GM19239 (cell line): ENCODE measurements at places on chromosomes 5 and 9.

GRCh38 chr5:54848581-54848980 lies 136.8 kb downstream of the ESM1 start:
- DNase-seq, result no peak

DNA sequence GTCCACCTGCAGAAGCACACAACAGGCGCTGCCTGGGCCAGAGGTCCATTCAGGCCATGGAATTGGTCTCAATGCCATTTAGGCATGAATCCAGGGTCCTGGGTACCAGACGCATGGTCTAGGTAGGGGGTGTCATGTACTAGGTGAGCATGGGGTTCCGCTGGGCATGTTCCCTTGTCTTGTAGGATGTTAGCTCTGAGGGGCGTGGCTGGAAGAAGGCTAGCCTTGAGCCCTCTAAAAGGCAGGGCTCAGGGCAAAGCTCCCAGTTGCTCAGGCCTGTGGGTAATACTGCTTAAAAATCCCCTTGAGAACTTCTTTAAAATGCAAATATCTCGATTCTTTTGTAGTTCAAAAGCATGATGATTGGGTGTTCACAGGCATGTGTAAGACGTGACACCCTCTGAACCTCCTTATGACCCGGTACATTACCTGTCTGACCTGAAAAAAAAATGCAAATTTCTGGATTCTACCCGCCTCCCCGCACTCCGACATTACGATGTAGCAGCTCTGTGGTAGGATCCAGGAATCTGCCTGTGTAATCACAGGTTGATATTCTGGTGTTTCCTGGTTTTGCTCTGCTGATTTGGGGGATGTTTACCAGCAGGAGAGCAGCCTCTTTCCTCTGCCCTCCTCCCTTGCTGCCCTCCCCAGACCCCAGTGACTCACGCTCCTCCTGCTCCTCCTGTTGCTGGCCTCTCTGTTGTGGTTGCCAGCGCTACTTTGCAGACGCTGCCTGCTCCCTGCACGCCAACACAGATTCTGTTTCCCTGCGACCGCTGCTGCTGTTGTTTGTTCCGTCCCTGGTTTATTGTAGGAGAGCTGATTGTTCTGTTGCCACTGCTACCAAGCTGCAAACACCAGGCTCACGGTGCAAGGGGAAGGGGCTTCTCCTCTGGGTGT lies 5.7 kb downstream of the TMC1 start:
- DNase-seq, result peak; percentile 10

GRCh38 chr9:26802921-26803320 lies 89.7 kb downstream of the CAAP1 start:
- no peak for DNase-seq

DNA sequence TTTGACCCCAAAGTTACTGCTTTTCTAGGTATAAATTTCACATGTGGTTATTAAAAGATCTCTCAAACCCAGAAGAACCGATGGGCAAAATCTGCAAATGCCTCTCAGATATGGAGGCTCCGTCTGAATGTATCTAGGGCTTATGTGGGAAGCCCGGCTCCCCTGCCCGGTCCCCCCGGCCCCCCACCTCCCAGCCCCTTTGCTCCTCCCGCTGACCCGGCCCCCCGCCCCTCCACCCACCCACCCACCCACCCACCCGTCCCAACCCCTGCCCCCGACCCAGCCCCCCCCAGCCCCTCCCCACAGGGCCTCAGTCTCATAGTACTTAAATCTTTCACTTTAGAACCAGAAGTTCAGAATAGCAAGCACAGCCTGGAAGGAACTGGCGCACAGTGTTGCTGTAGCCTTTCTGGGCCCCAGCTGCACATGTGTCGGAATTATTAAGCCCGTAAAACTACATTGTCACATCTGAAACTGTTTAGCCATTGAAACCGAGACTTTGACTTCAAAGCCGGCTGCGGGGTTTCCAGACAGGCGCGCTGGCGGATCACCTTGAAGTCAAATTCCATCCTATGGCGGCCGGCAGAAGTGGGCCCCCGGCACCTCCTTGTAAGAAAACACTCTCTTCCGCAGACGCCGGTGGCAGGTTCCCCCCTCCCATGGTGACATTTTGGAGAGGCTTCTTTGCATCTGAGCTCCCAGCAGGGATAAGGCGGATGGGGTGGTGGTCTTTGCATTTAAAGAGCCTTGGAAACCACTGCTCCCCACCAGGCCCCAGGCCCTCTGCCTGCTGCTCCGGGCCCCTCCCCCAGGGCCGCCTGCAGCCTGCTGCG lies 12.8 kb downstream of the NKD2 start:
- no peak for DNase-seq

DNA sequence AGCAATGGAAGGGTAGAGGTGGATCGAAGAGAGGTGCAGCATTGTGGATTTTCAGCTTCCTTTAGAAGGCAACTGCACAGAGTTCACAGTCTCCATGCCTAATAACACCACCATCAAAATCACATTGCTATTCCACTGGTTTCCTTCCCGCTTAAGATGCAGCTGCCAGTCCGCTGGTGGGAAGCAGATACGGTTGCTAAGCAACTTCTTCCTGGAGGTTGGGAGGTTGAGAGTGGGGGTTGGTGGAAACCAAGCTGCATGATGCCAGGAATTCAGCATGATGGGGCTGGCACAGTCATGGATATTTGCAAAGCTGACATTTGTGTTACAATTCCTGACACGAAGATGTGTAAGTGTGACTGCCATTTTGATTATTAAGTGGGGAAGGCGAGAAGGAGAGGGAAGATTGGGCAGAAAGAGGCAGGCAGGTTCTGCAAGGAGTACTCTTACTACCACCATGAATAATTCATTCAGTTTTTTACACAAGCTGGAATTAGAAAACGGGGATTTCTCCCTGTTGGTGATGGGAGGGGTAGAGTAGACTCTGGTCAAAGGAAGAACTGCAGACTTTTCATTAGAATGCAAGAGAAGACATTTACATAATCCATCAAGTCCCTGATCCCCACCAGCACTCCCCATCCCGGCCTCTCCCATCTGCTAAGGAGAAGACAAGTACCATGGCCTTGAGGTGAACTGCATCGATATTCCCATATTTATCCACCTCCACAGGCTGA lies 87.5 kb downstream of the GLDC start:
- no peak for DNase-seq

- no peak for DNase-seq
Observed at GRCh38 chr5:36147681-36148080, 4.0 kb downstream of the LMBRD2 start.

DNA sequence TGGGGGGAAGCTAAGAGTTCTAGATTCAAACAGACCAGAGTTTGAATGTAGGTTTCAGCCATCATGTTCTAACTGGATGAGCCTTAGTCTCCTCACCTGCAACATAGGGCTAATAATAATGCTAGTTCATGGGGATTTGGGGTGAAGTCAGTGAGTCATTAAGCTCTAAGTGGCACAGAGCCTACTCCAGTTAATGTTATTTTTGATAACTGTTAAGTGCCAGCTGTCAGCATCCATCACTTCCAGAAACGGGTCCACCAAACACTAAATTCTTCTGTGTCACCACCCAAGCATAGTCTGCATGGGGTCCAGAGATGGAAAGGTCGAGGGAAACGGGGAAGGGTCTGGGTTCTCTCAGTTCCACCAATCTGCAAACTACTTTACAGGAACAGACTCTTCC lies 1.8 kb upstream of the TSC1 start:
- no peak for DNase-seq

- no peak for DNase-seq
Observed at GRCh38 chr9:16848179-16848578, 22.3 kb downstream of the BNC2 start.

DNA sequence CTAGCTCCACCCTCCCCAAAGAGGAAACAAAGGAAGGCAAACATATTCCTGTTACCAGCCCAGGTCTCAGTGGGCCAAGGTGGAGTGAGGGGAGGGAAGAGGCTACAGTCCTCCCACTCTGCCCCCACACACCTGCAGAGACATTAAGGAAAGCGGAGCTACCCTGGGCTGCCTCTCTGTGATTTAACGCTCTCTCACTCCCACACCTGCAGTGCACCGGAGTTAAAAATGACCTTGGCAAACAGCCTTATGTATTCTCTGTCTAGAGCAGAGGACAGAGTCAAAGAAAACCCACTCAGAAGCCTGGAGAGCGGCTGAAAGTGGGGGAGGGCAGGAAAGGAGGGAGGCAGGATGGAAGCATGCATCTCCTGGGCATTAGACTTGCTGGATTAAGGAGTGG lies 32.7 kb downstream of the KCNIP1 start:
- DNase-seq, result no peak

GRCh38 chr5:91487420-91487819 lies 104.3 kb upstream of the ARRDC3 start:
- no peak for DNase-seq

DNA sequence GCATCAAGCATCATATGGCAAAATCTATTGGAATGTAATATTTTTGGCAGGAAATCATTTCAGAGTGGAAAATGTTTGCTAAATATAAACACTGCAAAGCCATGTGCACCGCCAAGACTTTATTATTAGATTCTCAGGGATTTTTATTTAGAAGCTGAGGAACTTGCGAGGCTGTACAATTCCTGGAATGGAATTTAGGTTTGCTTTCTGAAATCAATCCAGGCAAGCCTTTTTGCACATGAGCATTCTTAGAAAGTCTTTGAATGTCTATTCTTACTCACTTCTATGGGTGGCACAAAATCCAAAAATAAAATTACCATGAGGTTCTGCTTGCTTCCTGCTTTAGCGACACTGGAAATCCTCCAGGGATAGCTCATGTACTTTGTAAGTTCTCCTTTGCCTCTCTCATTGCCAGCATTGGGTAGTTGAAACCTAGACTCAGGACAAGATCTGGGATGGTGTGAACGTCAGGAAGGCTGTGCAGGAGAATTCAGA lies 71.5 kb upstream of the PALM2AKAP2 start:
- no peak for DNase-seq

- DNase-seq, result no peak
Observed at GRCh38 chr9:131407717-131408195, 13.9 kb downstream of the PRRC2B start.

DNA sequence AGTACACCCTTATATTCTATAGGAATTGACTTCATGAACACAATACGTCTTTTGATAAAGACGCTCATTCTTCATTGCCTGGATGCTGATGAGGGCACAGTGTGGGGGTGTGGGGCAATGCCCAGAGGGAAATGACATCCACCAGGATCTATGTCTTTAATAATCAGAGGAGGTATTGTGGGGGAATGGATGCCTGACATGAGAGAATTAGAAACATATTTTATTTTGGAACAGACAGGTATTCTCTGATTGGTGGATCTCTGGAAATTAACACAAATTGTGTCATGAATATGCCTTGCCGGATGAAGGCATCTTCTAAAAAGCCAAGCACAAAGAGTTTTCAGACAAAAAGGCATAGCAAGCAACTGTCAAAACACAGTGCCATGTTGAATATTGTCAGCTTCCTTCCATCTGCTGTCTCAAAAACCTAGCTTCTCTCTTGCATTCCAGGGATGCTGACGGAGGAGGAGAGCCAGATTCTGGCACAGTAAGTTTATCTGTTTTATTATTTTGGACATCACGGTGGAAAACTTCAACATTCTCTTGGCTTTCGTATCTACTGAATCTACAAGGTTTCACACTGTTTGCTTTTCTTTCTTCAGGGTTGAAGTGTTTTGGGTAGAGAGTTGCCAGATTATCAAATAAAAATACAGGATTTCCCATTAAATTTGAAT lies 3.9 kb upstream of the C5orf58 start:
- no peak for DNase-seq

DNA sequence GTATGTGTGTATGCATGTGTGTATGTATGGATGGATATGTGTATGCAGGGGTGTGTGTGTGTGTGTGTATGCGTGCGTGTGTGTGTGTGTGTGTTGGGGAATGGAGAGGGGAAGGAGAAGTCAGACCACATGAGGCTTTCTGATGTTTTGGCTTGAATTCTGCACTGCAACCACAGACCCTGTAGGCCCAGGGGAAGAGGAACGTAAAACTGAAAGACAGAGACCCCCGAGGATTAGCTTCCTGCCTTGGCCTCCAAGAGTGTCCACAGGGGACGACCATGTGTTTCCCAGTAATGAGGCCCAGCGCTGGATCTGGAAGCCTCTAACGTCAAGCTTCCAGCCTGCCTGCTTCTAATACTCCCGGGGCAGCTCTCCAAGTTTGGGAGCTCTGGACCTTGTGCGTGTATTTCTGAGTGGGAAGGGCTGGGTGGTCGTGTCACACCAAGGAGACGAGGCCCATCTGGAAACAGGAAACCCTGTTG lies 5.8 kb downstream of the DCANP1 start:
- DNase-seq, result no peak

DNA sequence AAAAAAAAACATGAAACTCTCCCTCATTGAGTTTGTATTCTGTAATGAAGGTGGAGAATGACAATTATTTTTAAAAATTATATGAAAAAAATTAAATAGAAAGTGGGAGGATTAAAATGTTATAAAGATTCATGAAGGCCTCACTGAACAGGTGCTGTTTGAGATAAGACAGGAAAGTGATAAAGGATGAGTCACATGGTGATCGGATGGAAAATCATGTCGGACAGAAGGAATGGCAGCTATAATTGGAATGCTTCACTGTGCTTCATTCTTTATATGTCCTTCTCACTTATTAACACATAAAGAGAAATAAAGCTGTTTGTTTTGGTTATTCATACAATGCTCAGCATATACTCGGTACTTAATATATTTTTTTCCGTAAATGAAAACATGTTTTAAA lies 464.5 kb upstream of the RGMB start:
- DNase-seq, result no peak

GRCh38 chr9:87668722-87669121 lies 57.2 kb upstream of the CTSL start:
- no peak for DNase-seq

- no peak for DNase-seq
Observed at GRCh38 chr5:73066466-73066865, 53.9 kb upstream of the TMEM171 start.

DNA sequence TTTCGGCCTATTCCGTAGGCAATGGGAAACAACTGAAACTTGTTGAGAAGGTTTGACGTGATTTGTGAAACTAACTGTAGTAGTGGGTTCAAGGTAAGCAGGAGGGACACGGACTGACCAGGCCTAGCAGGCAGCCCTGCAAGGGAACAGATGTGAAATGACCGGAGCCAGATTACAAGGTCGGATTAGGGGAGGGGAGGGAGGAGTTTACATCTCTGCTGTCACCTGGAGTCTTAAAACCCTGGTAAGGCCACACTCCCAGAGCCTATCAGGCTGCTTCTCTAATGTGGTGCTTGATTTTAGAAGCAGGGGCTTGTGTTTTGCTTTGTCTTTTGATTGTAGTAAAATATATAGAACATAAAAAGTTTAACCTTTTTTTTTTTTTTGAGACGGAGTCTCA lies 3.5 kb upstream of the SPTAN1 start:
- DNase-seq, result no peak

DNA sequence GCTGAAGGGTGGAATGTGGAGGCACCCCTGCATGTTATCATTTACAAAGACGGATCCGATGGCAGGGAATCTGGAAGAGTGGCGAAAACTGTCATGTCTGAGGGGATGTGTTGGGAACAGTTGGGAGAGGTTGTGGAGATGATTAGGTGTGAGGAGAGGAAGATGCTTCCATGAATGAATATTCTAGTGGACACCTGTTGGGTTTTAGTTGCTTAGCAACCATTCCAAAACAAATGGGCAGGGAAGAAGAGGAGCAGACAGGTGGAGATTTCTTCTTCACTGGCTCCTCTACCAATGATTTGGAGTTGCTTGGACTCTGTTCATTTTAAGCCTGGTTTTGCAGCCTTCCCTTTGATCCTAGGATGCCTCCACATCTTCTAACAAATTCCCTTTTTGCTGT lies 465.3 kb upstream of the CLINT1 start:
- no peak for DNase-seq
